ENCODE measurements at places on chromosomes 6 and 20. TPM values are rescaled to one million over a fixed set of nuclear protein-coding genes. Genes with fewer than 3 reads are reported as not detected.

Gene CFAP61
- total RNA-seq, result not detected

Gene TRIM40
- not detected for total RNA-seq

Gene ERVFRD-1
- total RNA-seq, result not detected

DNA sequence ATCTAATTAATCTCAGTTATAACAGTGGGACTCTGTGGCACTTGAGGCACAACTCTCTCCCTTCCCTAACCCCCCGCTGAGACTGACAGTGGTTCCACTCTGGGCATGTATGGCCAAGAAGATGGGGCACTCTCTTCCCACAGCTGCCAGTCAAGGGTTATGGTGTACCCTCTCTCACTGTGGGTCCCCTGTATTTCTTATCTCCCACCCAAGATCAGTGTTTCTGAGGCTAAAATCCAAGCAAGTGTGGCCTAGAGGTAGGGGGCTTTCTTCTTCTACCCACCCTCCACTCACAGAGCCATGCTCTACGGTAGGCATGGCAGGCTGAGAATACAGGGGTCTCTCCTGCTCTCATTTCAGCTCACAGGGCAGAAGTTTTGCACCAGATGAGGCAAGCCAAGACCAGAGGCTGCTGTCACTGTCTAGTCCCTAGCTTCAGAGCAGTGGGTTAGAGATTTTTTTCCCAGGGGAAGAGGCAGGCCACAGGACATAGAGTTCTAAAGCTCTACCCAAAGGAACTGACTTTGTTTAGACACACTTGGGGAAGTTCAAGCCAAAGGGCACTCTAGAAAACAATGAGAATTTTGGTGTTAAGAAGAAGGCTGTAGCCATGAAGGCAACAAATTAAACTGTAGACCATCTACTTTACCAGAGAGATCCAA is 31.7 kb upstream of the HINT3 start:
- DNase-seq, result no peak

GRCh38 chr6:11632795-11633511 is 95.4 kb downstream of the TMEM170B start:
- DNase-seq, result no peak

DNA sequence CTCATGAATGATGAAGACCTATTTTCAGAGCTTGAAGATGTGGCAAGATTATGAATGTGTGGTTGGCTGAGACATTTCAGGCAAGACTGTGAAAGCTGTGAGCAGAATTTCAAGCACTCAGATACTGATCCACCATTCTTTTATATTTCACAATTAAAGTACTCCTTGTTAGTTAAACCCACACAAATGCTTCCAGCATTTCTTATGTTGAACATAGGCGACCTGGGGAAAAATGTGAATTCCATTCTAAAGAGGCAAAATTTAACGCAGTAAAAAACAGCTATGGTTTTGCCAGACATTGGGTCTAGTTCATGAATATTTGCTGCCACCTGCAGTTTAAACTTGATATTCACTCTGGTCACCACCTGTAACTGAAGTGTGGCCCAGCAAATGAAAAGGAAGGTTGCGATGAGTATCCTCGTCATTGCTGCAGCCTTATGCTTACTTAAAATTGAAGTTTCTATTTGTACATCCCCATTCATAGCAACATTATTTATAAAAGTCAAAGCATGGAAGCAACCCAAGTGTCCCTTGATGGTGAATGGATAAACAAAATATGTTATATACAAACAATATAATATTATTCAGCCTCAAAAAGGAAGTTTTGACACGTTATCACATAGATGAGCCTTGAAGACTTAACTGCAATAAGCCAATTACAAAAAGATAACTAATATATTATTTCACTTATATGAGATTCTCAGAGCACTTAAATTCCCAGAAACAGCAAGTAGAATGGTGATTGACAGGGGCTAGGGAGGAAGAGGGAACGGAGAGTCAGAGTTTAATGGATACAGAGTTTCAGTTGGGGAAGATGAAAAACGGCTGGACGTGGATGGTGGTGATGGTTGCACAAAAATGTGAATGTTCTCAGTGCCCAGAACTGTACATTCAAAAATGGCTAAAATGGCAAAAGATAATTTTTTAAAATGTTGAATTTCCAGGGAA is 32.4 kb upstream of the FAM184A start:
- peak; percentile 89 for DNase-seq

GRCh38 chr6:84151669-84152068 is 75.8 kb downstream of the CEP162 start:
- no peak for DNase-seq

GRCh38 chr6:113370508-113371502 is 486.3 kb upstream of the MARCKS start:
- no peak for DNase-seq

GRCh38 chr6:89974834-89975233 is 80.6 kb downstream of the GJA10 start:
- DNase-seq, result no peak

Data from activated CD4-positive, alpha-beta T cell treated with anti-CD3 and anti-CD28 coated beads, Interleukin-2, amount 10 ng/mL, durations not matched to agents 24 days and 14 days (primary cell).